NCI-H2029 treated with DMSO at 0.1 percent for 48 hours (cell line): ENCODE measurements at places on chromosomes 5 and 9.

DNA sequence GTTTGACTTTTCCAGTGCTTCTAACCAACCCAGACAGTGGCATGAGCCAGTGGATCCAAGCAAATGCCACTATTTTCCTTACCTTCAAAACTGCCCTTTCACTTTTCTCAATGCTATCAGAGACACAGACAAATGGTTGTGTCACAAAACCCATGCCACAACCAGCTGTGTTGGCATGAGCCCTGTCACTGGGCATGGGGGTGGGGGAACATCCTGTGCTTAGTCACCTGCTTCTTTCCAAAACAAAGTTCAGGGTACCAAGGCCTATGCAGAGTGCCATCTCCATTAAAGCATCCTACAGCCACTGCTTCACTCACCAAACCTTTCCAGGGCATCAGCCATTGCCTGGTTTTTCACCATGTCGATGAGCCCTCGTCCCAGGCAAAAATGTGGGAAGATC, 30.1 kb downstream of the NIPSNAP3B start:
- no peak for DNase-seq

DNA sequence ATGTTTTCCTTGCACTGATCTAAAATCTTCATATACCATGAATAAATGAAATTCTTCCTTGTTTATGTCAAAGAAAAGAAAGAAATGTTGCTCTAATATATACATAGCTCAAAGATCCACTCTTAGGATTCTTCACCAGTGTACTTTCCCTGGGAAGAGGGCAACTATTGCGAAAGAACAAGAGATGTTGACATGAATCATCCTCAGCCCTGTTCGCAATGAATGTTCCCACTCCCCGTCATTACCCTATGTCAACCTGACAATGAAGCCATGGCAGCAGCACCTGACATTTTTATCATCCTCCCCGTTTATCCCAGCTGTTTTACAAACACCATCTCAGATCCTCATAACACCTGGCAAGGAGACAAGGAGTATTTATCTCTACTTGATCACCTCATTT, 409.1 kb upstream of the GRIA1 start:
- DNase-seq, result no peak

DNA sequence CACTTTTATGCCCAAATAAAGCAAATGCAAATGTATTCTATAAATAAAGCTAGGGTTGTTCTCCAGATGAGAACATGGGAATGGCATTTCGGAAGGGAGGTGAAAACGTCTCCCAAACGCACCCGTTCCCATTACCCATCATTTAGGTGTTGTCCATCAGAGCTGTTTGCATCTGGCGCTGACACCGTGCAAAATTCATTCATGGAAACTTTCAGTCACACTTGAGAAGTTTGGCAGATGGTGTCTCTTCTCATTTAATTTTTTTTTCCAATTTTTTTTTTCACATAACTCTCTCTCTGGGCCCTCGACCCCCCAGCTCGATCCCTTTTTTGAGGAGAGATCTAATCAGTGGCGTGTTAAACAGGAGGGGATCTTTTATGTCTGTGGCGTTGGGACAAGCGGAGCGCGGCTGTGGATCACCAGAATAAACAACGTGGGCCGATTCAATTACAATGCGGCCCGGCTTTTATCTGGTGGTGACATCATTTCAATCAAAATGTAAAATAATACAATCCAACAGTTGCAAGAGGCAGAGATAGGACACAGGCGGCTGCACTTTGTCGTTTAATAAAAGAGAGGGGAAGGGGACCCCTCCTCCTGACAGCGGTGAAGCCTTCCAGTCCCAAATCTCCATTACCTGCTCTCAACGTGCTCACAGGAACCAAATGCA, 246.1 kb upstream of the IRX4 start:
- DNase-seq, result no peak

DNA sequence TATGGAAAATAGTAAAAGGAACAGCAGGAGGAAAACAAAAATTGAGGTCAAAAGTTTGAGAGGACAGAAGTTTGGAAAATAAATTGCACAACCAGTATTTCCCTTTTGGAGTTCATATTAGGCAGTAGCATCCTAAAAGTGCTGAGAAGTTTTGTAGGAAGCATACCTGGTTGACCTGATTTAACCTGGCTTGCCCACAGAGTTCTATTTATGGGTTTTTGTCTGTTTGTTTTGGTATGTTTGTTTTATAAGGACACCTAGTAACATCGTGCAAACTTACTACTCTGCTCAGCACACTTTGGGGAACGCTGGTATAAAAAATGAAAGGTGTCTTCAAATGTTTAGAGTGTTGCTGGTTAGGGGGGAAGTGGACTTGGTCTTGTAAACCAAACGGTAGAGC, 15.1 kb downstream of the ADRB2 start:
- DNase-seq, result no peak

GRCh38 chr9:14347406-14348122, 33.6 kb upstream of the NFIB start:
- DNase-seq, result no peak

- DNase-seq, result no peak
Observed at GRCh38 chr5:92956886-92957285, 624.1 kb downstream of the NR2F1-AS1 start.

GRCh38 chr5:15798006-15798405, 298.0 kb downstream of the FBXL7 start:
- DNase-seq, result no peak

DNA sequence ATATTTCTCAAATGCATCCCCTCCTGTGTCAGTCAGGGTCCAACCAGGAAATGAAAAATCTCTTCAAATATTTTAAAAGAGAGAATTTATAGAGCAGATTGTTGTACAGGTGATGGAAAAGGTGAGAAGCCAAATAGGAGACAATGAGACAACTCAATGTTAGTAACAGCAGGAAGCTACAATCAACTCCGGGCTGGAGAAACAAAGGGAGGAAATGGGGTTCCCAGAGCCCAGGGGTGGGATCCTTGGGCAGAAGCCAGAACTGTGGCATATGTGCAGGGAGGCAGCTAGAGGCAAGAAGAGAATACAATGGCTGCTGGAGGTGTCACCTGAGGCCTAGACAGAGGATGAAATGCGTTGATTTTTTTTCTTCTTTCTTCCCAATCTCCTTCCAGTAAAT, 361.8 kb upstream of the ACTBL2 start:
- DNase-seq, result no peak

DNA sequence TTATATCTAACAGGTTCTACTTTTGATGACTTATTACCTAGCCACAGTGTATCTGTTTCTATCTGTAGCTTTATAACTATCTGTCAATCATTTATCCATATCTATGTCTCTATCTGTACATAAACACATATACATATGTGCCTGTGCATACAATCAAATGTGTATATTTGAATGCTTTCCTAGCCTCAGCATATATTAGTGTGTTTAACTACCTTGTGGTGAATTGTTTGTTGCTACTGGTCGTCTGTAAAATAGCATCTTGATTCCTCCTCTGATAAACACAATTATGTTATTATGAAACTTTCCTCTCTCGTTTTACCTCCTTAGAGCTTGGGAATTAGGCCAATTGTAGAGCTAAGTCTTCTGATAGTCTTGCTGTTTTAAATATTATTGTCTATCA, 44.4 kb downstream of the PARP8 start:
- DNase-seq, result no peak
